ENCODE measurements at places on chromosomes 2 and 18. TPM values are rescaled to one million over a fixed set of nuclear protein-coding genes. Genes with fewer than 3 reads are reported as not detected.

Gene ALPP
- total RNA-seq = not detected

Gene RTKN
- 55.6 TPM for total RNA-seq

Gene KRTCAP3
- total RNA-seq = not detected

Gene CRYGD
- total RNA-seq = not detected

Gene CD8B
- not detected for total RNA-seq

Gene COLEC12
- total RNA-seq = not detected
